ENCODE measurements at places on chromosomes 5 and 9. TPM values are rescaled to one million over a fixed set of nuclear protein-coding genes. Genes with fewer than 3 reads are reported as not detected.
A peak's percentile ranks its signal among the peaks of the same experiment; 100 is the strongest.

- H3K4me1 ChIP-seq: no peaks in the 10 kb centered on the region
- H3K27ac ChIP-seq: no peak overlapping the region
- no peak for DNase-seq
- H3K4me3 ChIP-seq: no peak overlapping the region
These were observed 85.7 kb upstream of the PPP1R2B start for GRCh38 chr5:156764176-156764971.

DNA sequence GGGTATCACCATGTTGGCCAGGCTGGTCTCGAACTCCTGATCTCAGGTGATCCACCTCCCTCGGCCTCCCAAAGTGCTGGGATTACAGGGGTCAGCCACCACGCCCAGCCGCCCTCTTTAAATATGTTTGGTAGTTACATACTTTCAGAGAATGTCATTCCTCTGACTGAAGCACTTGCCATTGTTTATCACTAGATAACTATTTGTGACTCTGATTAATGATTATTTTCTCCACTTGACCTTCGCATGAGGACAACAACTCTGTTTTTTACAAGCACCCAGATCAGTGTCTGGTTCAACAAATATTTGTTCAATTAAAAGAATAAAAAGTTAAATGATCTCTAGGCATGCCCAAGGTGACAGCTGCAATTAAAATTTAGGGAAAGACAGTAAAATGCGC lies 56.2 kb downstream of the CLINT1 start:
- no peaks in the 10 kb centered on the region for H3K4me1 ChIP-seq
- no peak for DNase-seq
- H3K36me3 ChIP-seq: peaks cover 29% of the 10 kb centered on the region
- no peak overlapping the region for H3K27ac ChIP-seq

DNA sequence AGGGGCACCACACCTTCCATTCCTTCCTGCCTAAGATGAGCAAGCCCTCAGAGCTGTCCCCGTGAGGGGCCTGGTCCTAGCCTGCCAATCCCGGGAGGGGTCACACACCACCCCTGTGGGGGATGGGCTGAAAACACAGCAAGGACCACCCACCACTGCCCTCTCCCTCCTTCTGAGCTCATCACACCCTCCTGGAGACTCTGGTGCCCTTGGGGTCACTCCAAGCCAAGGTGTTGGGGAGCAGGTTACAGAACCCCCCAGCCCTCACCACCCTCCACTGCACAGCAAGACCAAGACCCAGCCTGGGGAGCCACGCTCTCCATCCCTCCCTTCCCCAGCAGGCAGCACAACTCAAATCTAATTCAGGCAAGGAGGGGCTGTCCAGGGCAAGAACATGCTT lies 60.5 kb upstream of the PPP1R26 start:
- no peaks in the 10 kb centered on the region for H3K36me3 ChIP-seq
- no peaks in the 10 kb centered on the region for H3K27me3 ChIP-seq
- H3K27ac ChIP-seq: no peak overlapping the region
- no peak for DNase-seq

GRCh38 chr5:176410486-176411180 lies 5.7 kb downstream of the CLTB start:
- peaks cover 18% of the 10 kb centered on the region for H3K36me3 ChIP-seq
- H3K27ac ChIP-seq: no peak overlapping the region
- H3K27me3 ChIP-seq: no peaks in the 10 kb centered on the region

DNA sequence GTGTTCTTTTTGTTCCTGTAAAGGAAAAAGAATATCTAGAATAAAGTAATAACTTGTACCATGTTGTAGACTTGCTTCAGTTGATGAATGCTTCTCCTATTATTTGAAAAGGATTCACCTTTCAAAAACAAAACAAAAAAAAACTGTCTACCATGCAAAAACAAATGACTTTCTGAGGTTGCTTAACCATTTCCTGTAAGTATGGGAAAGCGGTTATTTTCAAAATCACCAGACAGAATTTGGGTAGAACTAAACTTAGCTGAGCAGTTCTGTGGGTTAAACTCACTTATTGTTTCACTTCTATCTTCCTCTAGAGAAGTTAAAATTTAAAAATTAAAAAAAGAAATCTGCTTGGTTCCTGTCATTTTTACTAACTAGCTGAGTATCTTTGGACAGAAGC lies 25.2 kb downstream of the LNPEP start:
- H3K27me3 ChIP-seq: no peaks in the 10 kb centered on the region
- no peak overlapping the region for H3K27ac ChIP-seq
- no peak for DNase-seq
- no peak overlapping the region for H3K4me3 ChIP-seq

DNA sequence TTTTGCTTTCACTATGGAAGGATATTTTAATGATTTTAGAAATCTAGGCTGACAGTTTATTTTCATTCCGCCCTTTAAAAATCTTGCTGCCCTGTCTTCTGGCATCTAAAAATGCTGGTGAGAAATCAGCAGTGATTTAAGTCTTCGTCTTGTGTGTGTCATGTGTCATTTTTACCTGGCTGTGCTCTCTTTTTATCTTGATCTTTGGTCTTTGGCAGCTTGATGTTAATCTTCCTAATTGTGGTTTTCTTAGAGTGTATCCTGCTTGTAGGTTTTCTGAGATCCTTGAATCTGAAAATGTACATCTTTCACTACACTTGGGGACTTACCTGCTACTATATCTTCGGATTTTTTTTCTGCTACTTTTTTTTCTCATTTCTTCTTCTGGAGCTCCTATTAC lies 11.9 kb upstream of the LPCAT1 start:
- peaks cover 6% of the 10 kb centered on the region for H3K4me1 ChIP-seq
- no peak for DNase-seq
- no peak overlapping the region for H3K4me3 ChIP-seq
- H3K36me3 ChIP-seq: no peaks in the 10 kb centered on the region
- no peak overlapping the region for H3K27ac ChIP-seq

GRCh38 chr5:149683964-149684363 lies 46.1 kb upstream of the PPARGC1B start:
- no peak overlapping the region for H3K27ac ChIP-seq
- no peaks in the 10 kb centered on the region for H3K36me3 ChIP-seq
- DNase-seq: no peak
- no peak overlapping the region for H3K4me3 ChIP-seq
- H3K4me1 ChIP-seq: no peaks in the 10 kb centered on the region

DNA sequence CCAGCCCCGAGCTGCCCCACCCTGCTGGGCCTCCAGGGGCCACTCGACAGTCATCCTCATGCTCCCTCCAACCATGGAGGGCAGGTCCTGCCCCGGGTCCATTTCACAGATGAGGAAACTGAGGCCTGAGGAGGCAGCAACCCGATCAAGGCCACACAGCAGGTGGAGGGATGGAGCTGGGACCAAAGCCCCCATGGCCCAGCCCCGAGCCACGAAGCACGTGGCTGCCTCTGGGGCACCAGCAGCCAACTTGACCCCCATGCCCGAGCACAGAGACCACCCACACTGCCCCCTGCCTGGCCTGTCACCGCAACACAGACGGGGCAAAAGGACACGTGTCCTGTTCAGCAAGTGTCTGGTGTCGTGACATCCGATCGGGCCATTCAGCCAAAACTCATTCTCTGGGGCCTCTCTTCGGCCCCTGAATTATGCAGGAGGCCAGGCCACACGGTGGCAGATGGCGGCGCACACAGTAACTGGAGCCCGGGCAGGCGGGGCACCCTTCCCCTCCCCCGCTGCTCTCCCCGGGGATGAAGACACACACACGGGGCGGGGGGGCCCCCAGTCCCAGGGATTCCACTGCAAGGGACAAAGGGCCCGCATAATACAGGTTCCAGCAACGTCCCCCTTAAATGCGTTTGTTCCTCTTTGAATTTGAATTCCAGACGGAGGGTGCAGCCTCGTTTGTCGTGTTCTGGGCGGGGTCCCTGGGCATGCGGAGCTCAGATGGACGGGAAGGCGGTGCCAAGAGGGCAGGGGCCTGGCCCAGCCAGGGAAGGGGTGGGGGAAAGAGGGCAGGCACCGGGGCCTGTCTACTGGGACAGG lies 29.4 kb upstream of the TMEM250 start:
- H3K27me3 ChIP-seq: no peaks in the 10 kb centered on the region
- H3K27ac ChIP-seq: no peak overlapping the region
- DNase-seq: no peak
- no peaks in the 10 kb centered on the region for H3K4me1 ChIP-seq

GRCh38 chr9:11269036-11269435 lies 656.2 kb upstream of the PTPRD start:
- H3K4me3 ChIP-seq: no peak overlapping the region
- no peak for DNase-seq
- no peaks in the 10 kb centered on the region for H3K36me3 ChIP-seq
- no peaks in the 10 kb centered on the region for H3K27me3 ChIP-seq
- H3K27ac ChIP-seq: no peak overlapping the region

GRCh38 chr5:177194268-177194667 lies 60.7 kb downstream of the NSD1 start:
- H3K4me3 ChIP-seq: no peak overlapping the region
- H3K36me3 ChIP-seq: peaks cover 17% of the 10 kb centered on the region
- H3K4me1 ChIP-seq: peaks cover 3% of the 10 kb centered on the region
- H3K27ac ChIP-seq: no peak overlapping the region

GRCh38 chr9:104843644-104844240 lies 79.8 kb downstream of the NIPSNAP3B start:
- no peaks in the 10 kb centered on the region for H3K27me3 ChIP-seq
- no peaks in the 10 kb centered on the region for H3K4me1 ChIP-seq
- peaks cover 12% of the 10 kb centered on the region for H3K36me3 ChIP-seq

- H3K4me1 ChIP-seq: peaks cover 7% of the 10 kb centered on the region
- H3K27me3 ChIP-seq: no peaks in the 10 kb centered on the region
- no peak overlapping the region for H3K4me3 ChIP-seq
- no peak overlapping the region for H3K27ac ChIP-seq
These were observed 132.1 kb downstream of the PHF2 start for GRCh38 chr9:93708289-93708986.

DNA sequence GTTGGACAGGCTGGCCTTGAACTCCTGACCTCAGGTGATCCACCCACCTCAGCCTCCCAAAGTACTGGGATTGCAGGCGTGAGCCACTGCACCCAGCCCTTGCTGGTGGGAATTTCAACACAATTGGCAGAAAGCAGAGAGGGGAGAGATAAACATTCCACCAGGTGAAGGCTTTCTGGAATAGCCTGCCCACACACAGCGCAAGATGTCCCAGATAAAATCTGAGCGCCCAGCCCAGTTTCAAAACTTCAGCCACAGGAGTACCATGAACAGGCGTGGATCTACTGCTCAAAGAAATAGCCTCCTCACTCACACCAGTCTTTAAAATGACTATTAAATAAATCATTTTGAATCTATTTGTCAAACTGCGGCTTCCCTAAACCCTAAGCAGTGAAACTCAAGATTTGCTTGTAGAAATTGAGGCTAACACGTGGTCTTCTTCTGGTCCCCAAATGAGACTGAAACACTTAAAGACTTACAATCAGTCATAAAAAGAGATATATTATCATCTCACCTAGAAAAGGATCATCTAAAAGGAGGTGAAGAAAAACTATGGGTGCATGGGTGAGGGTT lies 34.7 kb downstream of the CAPSL start:
- no peaks in the 10 kb centered on the region for H3K27me3 ChIP-seq
- H3K4me1 ChIP-seq: no peaks in the 10 kb centered on the region
- H3K4me3 ChIP-seq: no peak overlapping the region

DNA sequence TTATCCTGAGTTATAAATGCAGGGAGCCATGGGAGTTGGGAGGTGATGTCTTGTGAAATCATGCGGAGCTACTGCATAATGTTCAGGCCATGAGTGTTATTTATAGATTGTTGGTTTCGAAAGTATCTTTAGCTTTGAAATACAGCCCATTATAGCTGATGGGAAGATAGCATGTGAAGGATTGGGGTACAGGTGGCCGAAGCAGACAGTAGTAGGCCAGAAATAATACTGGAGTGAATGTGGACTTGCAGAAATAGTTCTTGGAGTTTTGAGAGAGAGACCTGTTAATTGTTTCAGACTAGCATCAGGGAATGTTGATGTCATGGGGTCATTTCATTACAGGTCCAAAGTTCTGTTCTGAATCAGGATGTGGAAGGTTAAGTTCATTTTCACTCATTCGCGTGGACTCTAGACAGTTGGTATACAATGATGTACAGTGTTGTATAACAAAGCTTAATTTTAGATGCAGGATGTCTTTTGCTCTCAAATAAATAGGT lies 3.8 kb downstream of the ATP6V1G1 start:
- no peak overlapping the region for H3K27ac ChIP-seq
- peak overlapping the region; percentile 28 for H3K4me3 ChIP-seq
- H3K27me3 ChIP-seq: no peaks in the 10 kb centered on the region
- peaks cover 30% of the 10 kb centered on the region for H3K36me3 ChIP-seq
- DNase-seq: no peak

DNA sequence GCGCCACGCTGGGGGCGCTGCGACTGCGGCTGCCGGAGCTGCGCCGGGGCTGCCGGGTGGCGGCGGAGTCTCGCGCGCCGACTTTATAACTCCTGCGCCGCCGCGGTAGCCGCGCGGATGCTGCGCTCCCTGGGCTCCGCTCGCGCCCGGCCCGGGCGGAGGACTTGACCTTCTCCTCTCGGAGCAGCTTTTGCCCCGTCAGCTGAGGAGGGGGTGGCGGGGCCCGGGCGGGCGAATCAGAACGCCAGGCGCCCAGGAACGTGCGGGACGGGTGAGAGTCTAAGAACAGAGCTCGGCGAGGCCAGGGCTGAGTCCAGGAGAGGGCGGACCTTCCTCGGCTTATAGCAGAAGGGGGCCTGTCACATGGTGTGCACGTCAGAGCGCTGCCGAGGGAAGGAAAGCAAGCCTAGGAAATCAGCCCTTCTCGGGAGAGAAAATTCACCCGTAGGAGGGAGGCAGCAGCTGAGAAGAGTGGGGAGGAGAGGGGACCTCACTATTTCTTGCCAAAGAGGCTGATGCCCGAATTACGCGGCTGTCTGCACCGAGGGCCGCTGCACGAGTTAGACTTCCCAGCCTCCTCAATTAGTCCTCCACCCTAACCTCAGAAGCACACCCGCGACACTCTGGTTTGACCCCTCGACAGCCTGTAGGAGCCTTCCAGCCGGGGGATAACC lies at the start of gene FOXD1:
Gene FOXD1 (minus strand): TSS at position 315 of the 674 bp plus-strand sequence. CDS start 415 bp downstream, outside the sequence.
- peak within 1 kb of the TSS; percentile 82 for H3K27ac ChIP-seq
- peaks cover 32% of the 10 kb centered on the region for H3K27me3 ChIP-seq
- DNase-seq: peak; percentile 75

UBAC1 gene
- total RNA-seq: 39.3 TPM

GBGT1 gene
- total RNA-seq: 46.8 TPM

C5orf47 gene
- total RNA-seq: 0.54 TPM

SEMA6A gene
- 7.4 TPM for total RNA-seq

SH3TC2 gene
- total RNA-seq: 1.9 TPM

C9orf153 gene
- 0.92 TPM for total RNA-seq

TMEM215 gene
- total RNA-seq: not detected

AK1 gene
- total RNA-seq: 35.1 TPM

PDE6A gene
- not detected for total RNA-seq

SLC4A9 gene
- total RNA-seq: not detected

PTGER4 gene
- 13.8 TPM for total RNA-seq

PCDHGC3 gene
- 99.9 TPM for total RNA-seq

IL9 gene
- not detected for total RNA-seq

CAPSL gene
- total RNA-seq: not detected

LHX3 gene
- total RNA-seq: not detected

WWC1 gene
- total RNA-seq: not detected

ZCCHC9 gene
- total RNA-seq: 4.9 TPM

TAF11L5 gene
- total RNA-seq: not detected

MAPKAP1 gene
- 81.5 TPM for total RNA-seq

AFF4 gene
- total RNA-seq: 142 TPM

All from thoracic aorta (tissue), 2 donors.